T-helper 2 cell (primary cell): ENCODE measurements at places on chromosomes 6 and 20.

DNA sequence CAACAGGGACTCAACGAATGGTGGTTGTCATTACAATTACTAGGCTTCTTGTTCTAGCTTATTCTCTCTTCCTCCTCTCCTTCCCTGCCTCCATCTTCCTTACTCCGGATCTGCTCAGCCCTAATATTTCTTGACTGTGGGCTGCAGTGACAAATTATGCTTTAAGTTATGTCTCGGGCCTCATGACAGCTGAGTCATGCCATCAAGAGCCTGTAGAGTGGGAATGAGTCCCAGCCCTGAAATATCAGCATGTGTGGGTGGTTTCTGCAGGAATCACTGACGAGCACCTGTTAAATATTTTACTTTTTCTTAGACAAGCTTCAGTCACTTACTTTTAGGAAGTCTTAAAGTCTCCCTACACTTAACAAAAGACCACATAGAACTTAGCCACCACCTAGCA lies 83.1 kb upstream of the CBLN4 start:
- no peak for DNase-seq

- DNase-seq: no peak
Observed at GRCh38 chr20:1671891-1672669, 14.5 kb upstream of the SIRPG start.

- DNase-seq: no peak
Observed at GRCh38 chr6:147106759-147107401, 97.3 kb upstream of the STXBP5 start.

GRCh38 chr6:144955392-144955791 lies 670.3 kb downstream of the UTRN start:
- DNase-seq: no peak

- no peak for DNase-seq
Observed at GRCh38 chr6:129248946-129249345, 366.0 kb downstream of the LAMA2 start.

DNA sequence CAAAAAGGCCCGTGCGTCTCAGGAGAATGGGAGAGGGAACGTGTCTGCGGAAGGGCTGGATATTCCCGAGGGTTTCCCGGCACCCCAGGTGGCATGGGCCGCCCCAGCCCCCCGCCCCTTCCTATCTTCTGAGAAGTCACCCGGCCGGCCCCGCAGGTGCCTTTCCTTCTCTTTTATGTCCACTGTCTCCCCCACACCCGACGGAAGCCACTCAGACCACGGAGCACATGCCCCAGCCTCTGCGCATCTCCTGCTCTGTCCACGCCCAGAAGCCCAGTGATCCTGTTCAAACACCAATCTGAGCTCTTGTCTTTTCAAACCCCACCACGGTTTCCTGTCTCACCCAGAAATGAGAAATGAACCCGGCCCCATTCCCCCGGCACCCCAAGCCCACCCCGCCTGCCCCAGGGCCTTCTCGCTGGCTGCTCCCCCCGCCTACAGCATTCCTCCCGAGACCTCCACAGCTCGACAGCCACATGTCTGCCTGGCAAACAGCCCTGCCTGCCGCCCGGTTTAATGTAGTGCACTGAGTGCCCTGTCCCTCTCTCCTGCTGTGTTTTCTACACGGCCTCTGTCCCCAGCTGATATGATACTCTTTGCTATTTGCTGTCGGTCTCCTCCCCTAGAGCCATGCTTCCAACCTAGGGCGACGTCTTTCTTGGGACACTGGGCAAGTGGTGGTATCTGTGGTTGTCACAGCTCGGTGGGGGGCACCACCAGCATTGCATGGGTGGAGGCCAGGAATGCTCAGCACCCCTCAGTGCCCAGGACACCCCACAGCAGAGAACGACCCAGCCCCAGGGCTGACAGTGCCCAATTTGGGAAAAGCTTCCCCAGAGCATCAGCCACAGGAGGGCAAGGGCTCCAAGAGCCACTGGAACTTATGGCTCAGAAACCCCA lies 182.7 kb downstream of the TAF4 start:
- DNase-seq: no peak

GRCh38 chr20:19943061-19943521 lies 74.1 kb upstream of the NAA20 start:
- no peak for DNase-seq

DNA sequence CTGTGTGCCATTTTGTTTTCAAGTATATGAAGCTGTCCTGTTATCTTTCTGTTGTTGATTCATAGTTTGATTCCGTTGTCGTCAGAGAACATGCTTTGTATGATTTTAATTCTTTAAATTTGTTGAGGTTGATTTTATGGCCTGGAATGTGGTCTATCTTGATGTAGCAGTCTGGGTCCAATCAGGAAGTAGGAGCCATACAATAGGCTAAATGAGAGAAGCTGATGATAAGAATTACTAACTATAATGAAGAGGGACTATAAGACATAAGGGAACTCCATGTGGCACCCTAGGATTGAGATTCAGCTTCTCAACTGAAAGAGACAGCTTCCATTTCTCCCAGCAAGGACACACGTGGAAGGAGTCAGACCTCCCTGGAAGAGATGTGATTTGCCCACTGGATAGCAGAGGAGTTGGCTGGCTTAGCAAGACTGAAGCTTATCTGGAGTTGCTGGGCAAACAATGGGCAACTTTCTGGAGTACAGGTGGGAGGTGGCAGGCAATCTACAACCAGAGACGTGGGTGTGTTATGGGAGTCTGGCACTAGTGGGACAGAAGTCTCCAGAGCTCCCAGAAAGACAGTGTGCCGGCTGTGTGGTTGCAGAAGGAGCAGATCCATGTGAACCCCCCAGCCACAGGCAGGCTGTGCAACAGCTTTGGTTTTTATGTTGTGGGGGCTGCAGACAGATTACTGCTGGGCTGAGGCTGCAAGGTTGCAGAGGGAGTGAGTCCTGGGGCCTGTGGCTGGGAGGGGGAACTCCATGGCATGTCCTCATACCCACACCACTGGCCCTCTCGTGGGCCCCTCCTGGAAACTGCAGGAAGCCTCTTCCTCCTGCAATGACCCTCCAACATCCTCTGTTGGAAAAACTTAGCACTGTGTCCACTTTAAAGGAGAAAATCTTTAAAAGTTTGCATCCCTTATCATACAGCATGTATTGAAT lies 7.1 kb downstream of the ZNF831 start:
- no peak for DNase-seq

DNA sequence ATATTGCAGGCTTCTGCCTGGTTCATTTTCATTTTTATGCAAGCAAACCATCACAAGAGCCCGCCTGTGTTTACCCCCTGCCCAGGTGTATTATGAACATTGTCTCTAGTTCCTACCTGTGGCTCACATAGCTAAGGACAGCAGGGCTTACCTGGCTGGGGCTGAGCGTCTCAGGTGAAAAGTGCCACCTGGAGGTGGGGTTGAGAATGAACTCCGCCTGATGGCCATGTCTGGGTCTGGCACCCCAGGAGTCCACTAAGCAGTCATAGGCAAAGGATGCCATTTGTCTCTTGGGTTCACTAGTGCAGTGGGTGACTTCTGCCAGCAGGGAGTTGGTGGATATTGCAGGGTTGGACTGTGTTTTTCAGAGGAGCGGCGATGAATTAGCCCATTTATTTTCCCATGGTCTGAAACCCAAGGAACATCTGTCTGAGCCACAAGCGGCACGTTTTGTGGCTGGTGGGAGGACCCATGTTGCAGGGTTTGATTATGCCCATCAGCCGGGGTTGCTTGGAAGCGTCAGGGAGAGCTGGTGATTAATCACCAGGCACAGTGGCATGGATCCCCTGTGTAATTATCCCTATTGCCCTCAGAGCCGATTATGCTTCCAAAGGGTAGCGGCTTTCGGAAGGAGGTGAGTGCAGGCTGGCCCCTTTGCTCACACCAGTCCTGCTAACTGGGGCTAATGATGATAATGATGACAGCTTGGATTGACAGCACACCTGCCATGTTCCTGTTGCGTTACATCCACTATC lies 92.1 kb downstream of the CDH26 start:
- no peak for DNase-seq

DNA sequence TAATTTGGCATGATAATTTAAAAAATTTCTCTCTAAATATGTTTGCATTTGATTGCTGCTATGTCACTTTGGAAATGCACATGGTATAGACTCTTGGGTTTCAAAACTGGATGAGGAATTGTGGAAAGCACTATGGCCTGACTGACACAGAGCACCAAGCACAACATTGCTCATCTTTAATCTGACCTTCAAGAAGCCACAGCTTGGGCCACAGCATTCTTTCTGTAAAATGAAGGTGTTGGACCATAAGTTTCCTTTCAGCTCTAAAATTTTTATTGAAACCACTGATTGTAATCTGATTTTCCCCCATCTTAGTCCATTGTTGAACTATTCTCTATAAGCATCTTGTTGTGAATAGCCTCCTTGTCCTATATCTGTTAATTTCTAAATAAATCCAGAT lies 41.0 kb downstream of the QKI start:
- DNase-seq: no peak

DNA sequence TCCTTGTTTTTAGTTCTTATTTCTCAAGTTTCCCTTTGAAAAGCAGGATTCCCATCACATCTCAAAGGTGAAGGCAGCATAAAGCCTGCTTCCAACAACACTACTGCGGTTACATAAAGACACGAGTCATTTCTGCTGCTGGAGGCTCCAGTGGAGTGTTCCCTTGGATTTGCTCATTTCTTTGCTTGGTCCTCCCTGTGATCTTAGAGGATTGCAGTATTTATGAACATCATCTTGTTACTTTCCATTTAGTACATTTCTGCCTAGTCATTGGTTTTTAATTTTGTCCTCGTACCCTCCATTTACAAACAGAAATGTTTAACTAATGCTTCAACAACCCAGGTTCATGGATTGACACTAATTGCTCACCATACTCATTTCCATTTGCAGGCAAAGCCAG lies 298.8 kb downstream of the ZNF217 start:
- DNase-seq: no peak

DNA sequence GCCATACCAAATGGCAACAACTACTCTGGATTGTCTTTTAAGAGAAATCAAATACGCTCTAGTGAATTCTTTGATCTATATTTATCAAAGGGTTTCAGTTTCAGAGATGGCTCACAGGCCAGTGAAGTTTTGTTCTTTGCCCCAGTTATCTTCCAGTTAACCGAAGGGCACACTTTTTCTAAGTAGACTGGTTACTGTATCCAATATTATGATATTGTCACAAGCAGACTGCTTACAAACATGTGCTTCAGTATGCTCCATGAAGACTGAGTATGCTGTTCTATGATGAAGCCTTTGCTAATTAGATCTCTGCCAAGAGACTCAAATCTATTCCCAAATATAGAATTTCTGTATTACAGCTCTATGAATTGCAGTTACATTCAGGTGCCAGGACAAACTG lies 181.1 kb downstream of the REV3L start:
- no peak for DNase-seq

DNA sequence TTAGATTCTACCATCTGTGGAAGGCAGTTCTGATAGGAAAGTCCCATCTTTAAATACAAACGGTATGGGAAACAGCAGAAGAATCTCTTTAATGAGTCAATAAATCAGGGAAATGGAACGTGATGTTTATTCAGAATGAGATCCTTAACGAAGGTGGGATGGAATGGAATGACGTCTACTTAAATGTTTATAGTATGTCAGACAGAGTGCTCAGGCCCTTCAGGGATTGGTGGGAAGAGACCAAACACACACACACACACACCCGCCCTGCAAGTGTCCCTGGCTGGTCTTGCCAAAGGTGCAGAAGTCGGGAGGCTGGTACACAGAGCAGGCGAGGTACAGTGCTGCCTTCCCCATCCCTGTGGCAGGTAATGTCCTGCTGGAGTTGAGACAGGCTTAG lies 164.0 kb downstream of the FARS2 start:
- no peak for DNase-seq

DNA sequence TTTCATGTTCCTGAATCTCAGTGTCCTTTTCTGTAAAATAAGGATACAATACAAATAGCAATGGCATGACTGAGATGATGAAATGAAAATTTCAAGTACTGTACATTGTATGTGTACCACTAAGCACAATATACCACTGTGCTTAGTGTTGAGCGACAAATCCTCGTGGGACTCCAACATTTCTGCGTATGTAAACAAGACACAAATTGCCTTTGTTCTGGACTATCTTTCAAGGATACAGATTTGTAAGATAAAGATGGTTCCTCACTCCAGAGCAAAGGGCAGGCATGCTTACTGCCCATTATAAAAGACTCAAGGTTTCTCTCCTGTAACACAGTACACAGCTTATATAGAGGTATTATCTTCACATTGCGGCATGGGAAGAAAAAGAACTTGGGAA lies 6.0 kb downstream of the RARS2 start:
- no peak for DNase-seq

- DNase-seq: no peak
Observed at GRCh38 chr20:48230216-48230615, 444.9 kb upstream of the SULF2 start.

DNA sequence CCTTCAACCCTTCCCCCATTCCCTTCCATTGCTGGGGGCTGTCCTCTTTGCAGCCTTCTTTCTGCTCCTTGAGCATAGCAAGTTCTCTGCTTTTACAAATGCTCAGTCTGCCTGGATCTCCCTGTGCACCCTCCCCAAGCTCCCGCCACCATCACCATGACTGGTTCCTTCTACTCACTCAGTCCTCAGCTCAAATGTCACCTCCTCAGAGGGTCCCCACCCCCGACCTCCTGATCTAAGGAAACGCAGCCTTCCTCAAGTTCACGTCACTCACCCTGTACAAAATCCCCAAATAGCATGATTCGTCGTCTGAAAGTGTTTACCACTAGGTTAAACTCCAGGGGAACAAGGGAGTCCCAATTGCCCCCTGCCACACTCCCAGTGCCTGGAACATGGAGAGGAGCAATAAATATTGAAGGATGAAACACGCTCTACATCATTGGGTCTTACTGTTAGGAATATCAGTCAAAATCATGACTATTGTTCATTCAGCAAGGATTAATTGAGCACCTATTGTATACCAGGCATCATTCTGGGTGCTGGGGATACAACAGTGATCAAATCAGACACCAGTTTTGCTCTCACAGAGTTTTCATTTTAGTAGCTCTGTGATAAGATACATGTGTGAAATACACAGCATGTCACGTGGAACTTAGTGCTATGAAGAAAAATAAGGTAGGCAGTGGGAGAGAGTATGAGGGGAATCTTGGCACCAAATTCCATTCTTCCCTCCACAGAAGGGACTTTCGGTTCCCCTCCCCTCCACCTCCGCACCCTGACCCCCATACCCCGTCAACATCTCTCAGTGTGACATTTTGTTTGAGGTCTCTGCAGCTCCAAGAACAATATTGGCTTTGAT lies 15.6 kb downstream of the TP53RK start:
- no peak for DNase-seq
